ENCODE measurements at places on chromosomes 11 and 22. TPM values are rescaled to one million over a fixed set of nuclear protein-coding genes. Genes with fewer than 3 reads are reported as not detected.

DNA sequence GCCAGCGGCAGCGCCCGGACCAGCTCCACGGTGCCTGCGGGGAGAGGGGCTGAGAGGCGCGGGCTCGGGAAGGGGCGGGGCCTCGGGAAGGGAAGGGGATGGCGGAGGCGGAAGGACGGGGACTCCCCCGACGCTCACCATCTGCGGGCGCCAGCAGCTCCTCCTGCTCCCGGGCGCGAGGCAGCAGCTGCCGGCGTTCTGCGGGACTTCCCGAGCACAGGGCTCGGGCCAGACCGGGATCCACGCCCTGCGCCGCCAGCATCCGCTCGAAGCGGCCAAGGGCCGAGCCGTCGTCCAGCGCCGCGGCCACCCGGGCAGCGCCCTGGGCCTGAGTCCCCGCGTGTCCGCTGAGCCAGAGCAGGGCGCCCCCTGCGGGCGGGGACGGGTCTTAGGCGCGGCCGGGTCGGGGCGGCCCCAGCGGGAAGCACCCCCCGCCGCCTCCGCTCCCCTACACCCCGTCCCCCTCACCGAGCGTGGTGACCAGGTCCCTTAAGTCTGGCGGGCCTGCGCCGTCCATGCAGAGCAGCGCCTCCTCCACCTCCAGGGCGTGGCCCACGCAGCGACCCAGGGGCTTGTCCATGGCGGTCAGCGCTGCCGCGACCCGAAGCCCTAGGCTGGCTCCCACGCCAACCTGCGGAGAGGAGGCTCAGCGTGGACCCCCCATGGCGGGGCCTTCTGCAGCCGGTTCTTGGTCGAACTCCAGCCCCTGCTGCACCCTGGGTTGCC lies 873 bp upstream of the SCO2 start:
- peak; percentile 94 for DNase-seq

DNA sequence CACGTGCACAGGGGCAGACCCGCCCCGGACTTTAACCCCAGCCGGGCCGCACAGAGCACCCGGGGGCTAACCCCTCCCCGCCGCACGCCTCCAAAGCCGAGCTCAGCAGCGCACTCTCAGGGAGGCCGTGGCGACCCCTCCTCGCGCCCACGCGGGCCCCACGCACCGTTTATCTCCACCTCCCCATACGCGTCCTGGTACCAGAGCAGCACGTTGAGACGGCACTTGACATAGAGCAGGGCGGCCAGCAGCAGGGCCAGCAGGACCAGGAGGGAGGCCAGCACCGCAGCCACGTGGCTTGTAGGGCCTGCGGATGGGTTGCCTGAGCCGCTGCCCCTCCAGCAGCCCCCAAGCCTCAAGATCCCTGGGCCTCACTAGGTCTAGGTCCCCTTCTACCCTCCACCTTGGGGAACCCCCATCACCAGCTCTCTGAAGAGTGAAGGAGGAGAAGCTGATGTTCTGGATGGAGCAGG lies 7.1 kb downstream of the SIGIRR start:
- no peak for DNase-seq

DNA sequence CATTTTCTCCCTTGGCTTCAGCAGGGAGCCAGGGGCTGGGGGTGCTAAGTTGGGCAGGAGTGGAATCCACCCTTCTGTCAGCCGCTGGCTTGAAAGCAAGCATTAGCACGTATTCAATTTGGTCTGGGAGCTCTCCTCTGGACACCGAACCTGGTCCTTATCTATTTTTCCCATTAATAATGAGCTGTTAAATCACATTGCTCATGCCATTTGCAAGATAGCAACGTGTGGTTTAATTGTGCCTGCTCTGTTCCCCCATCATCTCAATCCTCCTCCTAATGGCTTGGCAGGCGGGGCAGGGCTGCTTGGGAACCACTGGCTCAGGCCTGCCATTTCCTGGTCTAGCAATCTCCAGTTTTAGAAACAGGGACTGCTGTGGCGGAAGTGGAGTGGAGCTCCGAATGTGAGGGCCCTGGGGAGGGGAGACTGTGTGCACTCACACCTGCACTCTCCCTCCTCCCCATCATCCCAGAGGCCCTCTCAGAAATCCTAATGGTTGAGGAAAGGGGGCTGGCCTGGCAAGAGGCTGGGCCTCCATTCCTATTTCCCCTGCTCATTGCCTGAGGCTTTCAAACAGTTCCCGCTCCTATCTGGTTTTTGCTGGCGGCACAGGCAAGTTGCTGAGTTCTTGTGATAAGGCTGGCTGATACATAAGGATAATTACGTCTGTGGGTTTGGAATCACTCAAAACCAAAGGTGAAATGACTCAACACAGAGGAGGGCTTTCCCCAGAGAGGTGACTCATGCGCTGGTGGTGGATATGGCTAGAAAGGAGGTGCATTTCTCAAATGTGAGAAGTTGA lies 201.2 kb upstream of the E2F8 start:
- peak; percentile 27 for DNase-seq

GRCh38 chr22:40432157-40432556 lies 61.8 kb downstream of the SGSM3 start:
- no peak for DNase-seq

- no peak for DNase-seq
Observed at GRCh38 chr22:22703203-22703570, 58.8 kb downstream of the GGTLC2 start.

LSP1 gene
- polyA plus RNA-seq: 44.0 TPM

LRRC56 gene
- polyA plus RNA-seq: 1.7 TPM

MS4A6E gene
- polyA plus RNA-seq: not detected

DNA sequence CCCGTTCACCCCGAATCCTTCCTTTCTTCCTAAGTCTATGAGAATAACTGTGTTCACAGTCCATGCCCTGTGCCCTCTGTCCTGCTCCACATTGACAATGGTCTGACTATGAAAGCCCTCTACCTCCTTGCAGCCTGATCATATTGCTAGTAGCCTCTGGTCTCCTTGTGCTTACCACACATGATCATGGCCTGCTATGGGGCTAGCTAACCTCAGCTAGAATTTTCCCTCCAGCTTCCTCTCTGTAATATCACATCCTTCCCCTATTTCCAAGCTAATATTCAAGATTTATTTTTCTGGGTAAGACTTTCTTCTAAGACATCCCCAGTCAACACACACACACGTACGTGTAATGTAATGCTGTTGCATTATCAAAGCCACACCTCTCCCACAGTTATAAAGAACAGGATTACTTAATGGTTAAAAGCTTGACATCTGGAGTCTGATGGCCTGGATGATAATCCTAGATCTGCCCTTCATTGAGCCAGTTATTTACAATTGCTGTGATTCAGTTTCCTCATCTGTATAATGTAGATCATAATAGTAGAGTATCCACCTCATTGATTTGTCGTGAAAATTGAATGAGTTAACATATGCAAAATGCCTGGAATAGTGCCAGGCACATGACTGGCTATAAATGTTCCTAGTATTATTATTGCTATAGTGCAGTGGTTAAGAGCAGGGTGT lies 214.4 kb upstream of the BLID start:
- DNase-seq: no peak

DNA sequence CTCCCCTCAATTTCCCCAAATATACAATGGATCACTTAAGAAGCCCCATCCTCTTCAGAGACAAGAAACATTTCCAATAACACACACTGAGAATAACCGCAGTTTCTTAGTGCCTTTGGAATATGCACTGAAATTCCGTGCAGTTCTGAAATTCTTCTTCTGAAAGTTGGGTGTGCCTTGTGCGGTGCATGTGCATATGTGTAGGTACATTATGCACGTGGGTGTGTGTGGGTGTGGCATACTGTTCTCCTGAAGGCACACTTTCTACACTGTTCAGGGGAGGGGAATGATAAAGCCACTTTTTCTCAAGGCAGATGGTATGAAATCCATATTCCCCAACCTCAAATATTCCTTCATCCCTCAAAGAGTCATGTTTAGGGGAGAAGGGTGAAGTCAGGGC lies 1.7 kb downstream of the EXPH5 start:
- no peak for DNase-seq

DNA sequence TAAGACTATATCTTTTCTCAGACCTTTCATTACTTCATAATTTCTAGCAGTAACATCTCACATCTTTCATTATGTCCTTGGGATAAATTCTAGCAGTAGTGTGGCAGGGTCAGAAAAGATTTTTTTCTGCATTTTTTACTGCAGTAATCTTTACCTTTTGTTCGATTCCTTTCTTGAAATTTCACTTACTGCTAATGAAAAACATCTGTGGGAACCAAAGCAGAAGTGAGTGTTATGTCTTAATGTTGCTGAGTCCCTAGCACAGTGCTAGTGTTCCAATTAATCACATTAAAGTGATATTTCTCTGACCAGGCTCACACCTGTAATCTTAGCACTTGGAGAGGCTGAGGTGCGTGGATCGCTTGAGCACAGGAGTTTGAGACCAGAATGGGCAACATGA lies 123.6 kb downstream of the EHF start:
- DNase-seq: no peak

RASSF10 gene
- polyA plus RNA-seq: 1.6 TPM

DNA sequence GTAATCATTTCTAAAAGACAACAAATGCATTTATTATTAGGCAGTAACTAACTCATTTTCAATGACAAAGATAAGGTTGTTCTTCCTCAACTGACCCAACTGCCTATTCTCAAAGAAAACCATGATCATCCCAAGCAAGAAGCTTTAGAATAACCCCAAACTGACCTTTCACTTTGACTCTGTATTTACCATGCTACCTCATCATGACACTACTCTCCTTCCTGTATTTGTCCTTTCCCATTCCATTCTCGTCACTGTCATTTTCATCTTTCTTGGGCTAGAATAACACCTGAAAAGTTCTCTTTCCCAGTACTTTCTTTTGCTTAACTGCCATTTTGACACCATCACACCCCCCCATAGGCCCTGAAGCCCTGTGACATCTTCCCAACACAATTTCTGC lies 48.3 kb downstream of the TCF20 start:
- DNase-seq: no peak

DNA sequence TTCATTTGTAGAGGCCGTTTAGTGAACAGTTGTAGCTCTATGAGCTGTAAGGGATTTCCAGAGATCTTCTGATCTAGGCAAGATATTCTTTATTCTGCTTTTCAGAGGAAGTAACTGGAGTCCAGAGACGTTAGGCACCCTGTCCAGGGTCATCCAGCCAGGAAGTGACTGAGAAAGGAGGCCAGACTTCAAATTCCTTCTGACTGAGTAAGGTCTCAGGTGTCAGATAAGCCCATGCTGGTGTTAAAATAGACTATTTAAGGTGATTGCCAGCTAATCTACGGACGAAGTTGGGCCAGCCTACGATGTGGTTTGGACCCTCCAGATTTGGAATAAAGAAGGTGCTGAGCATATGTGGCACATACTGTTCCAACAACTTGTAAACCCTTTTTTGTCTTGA lies 54.6 kb downstream of the GRIK4 start:
- no peak for DNase-seq

ARHGAP20 gene
- polyA plus RNA-seq: 8.7 TPM

DNA sequence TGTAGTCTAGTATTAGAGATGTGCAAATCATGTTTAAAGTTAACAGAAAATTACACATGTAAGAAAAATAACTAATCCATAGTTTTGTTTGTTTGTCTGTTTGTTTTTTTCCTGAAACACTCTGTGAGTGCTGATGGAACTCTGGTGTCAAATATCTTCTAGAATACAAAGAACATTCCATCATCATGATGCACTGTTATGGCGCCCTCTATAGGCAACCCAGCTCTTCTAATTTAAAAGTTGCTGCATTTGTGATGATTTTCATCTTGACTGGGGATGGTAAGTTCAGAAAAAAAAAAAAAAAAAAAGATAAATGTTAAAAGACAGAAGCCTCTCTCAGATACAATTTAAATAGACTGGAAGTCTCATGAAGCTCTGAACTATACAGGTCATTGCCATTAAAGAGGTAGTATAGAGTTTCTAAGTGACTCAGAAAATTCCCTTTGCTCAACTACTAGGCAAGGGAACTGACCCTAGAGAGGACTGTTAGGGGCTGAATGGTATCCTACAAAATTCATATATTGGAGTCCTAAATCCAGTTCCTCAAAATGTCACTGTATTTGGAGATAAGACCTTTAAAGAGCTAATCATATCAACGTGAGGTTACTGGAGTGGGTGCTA lies 597.2 kb upstream of the ANO3 start:
- DNase-seq: peak; percentile 60

DNA sequence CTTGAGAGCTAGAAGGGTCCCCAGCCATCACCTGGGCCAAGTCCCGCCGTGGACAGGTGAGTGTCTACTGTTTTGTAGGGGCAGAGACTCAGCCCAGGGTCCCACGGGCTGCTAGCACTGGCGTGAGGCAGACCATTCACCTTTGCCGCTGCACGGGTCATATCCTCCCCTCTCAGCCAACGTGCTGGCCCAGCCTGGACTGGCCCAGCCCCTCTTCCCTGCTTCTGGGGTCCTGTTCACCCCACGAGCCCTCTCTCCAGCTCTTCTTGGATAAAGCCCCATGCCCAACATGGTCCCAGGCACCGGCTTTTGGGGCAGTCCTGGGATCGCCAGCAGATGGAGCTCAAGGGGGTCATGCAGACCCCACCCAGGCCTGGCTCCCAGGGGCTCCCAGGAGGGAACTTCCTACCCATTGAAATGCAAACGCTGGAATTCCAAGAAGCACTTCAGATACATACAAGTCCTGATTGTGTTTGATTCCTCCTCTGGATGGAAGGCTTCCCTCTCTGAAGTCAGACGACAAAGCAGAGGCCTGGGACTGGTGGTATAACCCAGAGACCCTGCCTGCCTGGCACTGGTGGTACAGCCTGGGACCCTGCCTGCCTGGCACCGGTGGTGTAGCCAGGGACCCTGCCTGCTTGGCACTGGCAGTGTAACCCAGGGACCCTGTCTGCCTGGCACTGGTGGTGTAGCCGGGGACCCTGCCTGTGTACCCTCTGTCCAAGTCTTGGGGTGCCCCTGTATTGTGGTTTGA lies 8.9 kb upstream of the SEPTIN5 start:
- no peak for DNase-seq

DNA sequence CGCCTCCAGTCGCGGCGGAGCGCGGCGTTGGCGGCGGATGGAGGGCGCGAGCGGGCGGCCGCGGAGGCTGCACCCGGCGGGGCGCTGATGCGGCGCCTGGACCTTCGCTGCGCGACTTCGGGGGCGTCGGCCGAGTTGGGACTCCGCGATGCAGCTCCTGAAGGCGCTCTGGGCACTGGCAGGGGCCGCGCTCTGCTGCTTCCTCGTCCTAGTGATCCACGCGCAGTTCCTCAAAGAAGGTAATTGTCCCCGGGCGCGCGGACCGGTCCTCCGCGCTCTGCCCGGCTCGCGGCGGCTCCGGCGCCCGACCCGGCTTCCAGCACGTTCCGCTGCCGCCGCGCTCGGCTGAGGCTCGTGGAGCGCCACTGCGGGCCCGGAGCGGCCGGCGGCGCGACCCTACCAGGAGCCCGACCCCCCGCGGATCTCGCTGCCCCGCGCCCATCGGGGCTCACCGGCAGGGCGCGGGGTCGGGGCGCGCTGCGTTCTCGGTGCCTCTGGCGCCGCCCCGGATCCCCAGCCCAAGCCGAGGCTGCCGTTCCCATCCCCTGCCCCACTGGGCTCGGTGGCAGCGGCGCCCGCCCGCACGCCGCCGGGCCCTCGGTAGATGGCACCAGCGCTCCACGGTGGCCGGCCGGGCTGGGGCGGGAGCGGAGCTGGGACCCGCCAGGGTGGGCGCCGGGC lies 1251.2 kb downstream of the BRD1 start:
- DNase-seq: peak; percentile 38

SYCE3 gene
- polyA plus RNA-seq: not detected

DNA sequence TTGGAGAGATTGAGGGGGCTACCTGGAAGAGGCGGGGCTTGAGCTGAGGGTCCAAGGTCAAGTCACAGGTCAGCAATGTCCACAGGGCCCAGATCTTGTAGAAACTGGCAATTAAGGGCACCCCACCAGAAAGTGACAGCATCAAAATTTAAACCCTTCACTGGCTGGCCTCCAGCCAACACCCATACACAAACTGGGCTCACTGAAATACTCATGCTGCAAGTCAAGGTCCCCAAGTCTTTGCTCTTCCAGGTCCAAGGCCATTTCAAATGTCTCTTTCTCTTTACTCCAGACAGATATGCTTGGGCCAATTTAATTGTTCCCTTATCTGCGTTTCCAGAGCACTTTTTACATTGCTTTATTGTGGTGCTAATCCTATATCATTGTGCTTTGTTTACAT lies 36.4 kb downstream of the LMO2 start:
- DNase-seq: no peak

All from muscle of leg (tissue), 16 donors.